ENCODE measurements at places on chromosomes 5 and 9.

DNA sequence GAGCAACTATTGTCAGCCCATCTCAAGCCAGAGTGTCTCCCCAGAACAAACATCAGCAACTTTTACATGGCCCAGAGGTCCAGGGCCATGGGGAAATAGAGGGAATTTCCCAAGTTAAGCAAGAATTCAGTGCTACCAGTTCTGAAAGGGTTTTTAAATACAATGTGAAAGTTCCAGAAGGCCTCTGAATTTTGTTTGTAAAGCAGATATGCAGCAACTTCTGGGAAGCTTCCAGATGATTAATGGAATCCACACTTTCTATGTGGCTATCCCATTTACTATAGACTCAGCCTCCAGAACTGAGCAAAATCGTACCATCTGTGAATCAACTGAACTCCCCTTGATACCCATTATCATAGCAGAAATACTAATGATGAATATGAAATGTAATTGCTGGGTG lies 93.8 kb downstream of the FEM1C start:
- no peak for DNase-seq

GRCh38 chr5:39400713-39401578 lies 23.8 kb downstream of the DAB2 start:
- DNase-seq, result no peak

DNA sequence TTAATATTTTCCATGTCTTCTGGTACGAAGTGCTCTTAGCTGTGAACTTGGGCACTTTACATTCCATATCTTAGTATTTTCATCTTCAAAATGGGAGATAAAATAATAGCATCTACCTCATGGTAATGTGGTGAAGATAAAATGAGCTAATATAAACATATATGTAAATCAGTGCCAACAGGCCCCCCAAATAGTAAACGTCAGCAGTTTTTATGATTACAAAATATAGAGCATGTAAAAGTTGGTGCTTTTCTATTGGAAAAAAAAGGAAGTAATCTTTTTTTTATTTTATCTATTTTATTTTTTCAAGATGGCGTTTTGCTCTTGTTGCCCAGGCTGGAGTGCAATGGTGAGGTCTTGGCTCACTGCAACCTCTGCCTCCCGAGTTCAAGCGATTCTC lies 291.1 kb upstream of the PRDM9 start:
- no peak for DNase-seq

DNA sequence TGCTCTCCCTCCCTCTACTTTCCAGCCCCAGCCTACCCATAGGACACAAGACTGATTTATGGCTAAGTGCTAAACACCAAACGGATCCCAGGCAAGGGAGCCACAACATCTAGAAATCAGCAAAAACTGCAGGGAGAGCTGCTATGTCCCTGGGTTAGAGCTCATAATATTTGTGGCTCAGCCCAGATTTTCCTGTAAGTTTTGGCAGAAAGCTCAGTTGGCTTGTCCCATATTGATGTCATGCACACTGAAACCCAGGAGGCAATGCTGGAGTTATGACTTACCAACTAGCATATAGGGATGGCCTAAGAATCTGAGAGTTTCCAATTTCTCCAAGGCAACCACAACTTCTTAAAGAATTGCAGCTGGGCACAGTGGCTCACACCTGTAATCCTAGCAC lies 44.7 kb upstream of the MYOT start:
- no peak for DNase-seq

DNA sequence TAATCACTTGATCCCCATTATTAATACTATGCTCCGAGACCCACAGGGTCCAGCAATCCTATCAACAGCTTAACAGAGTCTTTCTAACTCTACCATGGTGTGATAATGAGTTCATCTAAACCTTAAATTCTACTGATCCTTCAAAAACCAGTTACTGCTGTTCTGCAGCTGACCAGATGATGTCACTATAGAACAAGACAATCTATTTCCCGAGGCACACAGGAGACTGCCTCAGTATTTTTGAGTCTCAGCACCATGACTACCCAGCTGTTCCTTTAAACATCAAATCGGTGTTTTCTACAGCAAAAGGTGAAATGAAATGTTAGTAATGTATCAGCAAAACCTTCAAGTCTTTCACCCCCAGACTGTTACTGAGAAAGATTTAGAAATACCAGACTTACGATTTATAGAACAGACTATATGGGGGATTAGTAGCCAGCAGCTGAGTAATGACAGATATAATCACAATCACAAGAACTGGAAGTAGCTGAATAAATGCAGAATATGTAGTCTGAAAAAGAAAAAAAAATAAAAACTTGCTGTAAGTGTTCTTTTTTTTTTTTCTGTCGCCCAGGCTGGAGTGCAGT lies 16.9 kb downstream of the DNAJC18 start:
- peak; percentile 62 for DNase-seq

DNA sequence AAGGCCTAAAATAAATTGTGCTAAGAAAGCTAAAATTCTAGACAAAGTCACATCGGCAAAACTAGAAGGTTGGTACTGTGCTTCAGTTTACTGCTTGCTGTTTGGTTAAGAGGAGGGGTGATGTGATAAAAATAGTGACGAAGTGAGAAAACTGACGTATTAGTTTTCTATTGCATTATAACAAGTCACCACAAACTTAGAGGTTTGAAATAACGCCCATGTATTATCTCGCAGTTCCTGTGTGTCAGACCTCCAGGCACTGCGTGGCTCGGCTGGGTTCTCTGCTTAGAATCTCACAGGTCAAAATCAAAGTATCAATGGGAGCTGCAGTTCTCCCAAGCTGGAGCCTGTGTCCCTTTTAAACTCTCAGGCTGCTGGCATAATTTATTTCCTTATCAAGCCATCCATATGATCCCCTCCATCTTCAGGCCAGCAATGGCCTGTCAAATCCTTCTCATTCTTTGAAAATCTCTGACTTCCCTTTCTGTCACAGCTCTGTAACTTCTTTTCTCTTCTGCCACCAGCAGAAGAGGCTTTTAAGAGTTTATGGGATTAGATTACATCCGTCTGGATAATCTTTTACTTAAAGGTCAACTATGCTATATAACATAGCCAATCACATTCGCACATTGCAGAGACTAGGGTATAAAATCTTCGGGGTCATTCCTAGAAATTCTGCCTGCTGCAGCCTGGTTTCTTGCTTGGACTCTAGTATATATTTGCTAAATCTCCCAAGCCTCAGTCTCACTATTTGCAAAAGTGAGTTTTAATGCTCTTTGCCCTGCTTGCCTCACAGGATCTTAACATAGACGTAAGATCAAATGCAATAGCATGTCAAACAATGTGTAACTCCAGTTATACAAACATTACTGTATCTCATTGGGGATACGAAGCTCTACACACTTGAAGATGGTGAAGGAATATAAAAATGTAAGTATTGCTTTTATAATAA lies 104.0 kb upstream of the CDKN2B start:
- no peak for DNase-seq

- no peak for DNase-seq
These were observed 316.3 kb downstream of the EBF1 start for GRCh38 chr5:158783382-158783781.
